Esophagus (tissue), 2 donors: ENCODE measurements at places on chromosomes 2 and 18. TPM values are rescaled to one million over a fixed set of nuclear protein-coding genes. Genes with fewer than 3 reads are reported as not detected.

DNAJC5G gene
- polyA plus RNA-seq = 0.05 TPM

CCDC74B gene
- 1.0 TPM for polyA plus RNA-seq

CROCC2 gene
- 0.16 TPM for polyA plus RNA-seq

MOGAT1 gene
- polyA plus RNA-seq = 0.05 TPM

MPV17 gene
- 44.9 TPM for polyA plus RNA-seq

SERPINB10 gene
- 0.46 TPM for polyA plus RNA-seq

VWA3B gene
- polyA plus RNA-seq = 0.01 TPM

DPYSL5 gene
- not detected for polyA plus RNA-seq

MIB1 gene
- polyA plus RNA-seq = 3.7 TPM

EEF1B2 gene
- polyA plus RNA-seq = 1,031 TPM

BOLL gene
- polyA plus RNA-seq = not detected
